ENCODE measurements at places on chromosomes 1 and 21.

DNA sequence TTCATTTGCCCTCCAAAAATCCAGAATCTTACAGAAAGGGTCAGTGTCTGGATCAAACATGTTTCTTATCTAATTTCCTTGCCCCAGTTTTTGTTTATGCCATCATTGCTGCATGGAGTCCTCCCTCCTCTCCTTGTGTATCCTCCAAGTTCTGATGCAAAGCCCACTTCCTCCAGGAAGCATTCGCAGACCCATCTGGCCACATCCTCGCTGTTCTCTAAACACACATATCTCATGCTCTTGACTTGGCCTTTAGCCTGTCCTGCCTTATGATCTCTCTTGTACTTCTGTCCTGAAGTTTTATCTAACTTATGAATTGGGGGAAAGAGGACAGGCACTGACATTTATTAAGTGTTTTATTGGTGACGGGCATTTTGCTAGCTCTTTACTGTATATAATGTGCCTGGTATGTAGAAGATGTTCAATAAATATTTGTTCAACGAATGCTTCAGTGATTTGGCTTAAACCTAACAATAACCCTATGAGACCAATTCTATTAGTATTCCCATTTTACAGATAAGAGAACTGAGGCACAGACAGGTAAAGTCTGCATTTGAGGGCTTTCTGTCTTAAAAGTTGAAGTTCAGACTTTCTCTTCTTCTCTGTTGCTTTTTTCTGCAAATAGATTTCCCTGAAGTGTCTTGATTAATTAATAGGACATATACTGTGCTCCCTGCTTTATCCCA lies 19.2 kb upstream of the ID3 start:
- no peak for DNase-seq

GRCh38 chr1:160108888-160109662 lies 6.5 kb upstream of the ATP1A2 start:
- DNase-seq, result no peak

DNA sequence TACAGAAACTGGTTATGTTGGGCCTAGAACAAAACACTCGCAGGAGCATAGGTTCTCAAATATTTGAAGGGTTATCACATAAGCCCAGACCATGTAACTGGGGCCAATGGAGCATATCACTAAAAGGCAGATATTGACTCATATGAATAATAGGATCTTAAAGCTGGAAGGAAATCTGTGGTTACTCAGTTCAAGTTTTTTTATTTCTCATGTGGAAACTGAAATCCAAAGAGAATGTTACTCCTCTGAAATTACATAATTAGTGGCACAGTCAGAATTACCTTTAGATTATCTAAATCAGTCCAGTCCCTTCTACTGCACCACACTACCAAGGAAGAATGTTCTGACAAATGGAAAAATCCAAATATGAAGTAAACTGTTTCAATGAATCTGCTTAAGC lies 12.0 kb downstream of the SLAMF8 start:
- DNase-seq, result no peak

DNA sequence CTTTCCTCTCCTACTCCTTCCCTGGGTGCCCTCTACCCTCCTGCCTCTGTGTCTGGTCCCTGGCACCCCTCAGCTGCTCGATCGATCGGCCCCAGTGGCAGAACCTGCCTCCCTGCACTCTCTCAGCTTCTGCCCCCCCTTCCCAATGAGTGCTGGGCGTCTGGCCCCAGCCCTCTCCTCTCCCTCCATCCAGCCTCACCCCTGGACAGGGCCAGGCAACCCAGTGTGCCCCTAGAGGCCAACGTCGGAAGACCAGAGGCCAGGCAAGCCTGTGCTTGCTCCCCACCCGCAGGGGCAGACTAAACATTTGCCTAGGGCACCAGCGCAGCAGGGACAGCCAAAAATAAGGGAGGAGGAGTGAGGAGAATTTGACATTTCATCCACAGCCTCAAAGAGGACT lies 43.5 kb downstream of the LGR6 start:
- DNase-seq, result no peak

DNA sequence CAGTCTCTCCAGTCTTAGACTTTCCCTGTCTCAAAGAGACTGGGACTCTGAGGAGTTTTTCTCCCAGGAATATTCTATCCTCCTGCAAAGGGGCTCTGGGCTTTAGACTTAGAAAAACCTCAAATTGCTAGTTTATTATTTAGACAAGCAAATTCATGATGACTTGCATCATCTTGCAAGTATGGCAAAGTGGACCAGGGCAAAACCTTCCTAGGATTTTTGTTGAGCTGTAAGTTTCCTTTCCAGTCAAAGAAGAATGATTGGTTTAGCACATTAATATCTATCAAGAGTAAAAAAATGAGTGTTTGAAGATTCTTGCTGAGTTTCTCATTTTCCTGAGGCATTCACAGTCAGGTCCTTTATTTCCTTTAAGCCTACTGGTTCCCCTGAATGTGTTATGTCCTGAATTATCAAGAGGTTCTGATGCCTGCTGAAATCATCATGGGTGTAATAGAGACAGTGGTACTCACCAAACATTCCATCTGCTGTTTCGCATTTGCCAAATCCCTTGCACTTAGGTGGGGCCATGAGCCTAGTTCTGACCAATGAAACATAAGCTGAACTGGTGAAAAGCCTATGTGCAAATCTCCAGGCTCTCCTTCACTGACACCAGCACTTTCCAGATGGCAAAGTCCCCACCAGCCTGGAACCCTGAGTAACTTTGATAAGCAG lies 25.2 kb upstream of the SPAG17 start:
- no peak for DNase-seq

DNA sequence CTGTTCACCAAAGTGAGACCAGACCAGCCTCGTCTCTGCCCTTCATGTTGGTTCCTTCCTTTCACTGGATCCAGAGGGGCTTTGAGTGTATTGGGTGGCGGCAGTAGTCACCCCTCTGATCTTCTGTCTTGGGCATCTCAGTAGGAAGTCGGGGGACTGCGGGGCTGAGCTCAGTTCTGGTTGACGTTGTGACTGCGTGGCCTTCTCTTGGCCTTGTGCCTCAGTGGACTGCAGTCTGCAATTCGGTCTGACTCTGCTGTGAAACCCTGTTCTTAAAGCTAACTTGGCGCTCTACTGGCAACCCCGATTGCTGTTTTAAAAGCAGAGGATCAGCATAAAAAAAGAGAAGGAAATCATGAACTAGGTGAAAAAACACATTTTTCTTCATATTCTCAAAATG lies 56.7 kb downstream of the SLC37A1 start:
- DNase-seq, result no peak

DNA sequence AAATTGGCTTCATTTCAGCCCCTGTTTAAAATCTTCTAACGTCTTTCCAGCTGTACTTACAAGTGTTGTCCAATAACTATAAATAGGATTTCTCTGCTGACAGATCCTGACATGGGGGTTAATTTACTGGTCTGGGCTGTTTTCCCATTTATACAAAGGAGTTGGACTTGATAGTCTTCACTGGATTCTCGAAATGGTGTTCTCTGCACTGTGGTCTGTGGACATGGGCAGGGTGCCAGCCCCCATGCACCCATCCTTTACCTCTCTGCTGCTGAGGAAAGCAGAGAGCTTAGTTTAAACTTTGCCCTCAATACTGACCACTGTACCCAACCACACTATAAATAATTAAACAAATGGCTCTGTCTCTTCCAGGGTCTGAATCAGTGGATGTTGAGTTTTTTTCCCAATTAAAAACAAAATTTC lies 5.2 kb downstream of the DIO1 start:
- DNase-seq, result peak; percentile 62

DNA sequence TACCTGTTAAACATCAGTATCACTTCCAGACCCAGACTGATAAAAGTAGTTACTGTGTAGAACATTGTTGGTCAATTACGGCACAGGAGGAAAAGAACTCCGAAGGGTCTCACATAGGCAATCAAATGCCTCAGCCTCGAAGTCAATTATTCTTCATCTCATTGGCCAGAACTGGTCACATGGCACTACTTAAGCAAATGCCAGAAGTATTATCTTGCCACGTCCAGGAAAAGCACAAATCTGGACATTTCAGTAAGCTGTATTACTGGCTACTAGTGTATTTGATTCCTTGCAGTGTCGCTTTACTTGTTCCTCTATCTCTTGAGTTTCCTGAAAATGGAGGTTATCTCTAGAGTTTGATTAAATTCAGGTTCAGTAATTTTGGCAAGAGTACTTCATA lies 24.4 kb downstream of the DIO1 start:
- no peak for DNase-seq

DNA sequence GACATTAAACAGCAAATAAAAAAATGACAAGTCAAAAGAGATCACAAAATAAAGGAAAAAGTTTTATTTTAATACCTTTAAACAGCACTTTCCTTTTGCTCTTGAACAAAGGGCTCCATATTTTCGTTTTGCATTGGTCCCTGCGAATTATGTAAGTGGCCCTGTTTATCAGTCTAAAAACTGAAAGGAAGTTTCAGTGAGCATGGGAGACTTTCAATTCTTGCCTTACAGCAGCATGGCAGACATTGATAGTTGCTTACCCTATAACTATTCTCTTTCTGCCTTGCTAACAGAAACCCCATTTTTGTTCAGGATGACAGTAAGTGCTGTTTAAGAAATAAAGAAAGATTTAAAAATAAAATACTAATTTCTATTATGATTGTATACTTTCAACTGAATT lies 5.2 kb upstream of the SH3GLB1 start:
- DNase-seq, result no peak

- DNase-seq, result no peak
Measured at GRCh38 chr1:55382806-55383305, 167.7 kb upstream of the USP24 start.

DNA sequence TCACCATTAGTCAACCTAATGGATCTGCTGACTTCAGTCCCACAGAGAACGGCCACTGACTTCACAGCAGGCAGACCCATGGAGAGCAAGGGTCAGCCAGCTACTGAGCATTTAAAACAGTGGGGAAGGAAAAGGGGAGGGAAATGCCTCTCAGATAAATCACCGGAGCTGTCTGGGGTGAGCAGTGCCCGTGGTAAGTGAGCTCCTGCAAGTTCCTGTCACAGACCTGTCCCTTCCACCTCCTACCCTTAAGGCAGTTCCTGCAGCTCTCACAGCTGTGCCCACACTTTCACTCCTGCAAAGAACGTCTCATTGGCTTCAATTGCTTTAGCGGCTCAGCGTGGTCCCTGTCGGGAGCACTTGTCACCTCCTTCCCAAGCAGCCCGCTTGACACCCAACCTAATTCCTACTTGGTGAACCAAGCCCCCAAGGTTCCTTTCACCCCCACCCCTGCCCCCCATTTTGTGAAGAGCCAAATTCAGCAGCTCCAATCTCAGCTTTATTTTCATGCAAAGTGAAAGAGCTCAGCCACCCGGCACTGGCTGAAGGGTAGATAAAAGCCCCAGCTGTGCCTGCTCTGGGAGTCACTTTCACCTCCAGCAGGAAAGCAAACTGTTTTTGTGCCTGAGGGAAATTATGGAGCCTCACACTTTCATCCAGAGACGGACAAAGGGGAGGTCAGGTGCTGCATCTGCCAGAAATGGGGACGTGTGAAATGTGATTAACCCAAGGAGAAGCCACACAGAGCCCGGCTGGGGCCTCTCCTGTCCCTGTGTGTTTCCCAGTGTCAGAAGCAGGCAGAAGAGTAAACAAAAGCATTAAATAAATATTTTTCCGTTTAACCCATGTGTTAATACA lies 306.2 kb downstream of the TTLL7 start:
- peak; percentile 8 for DNase-seq

DNA sequence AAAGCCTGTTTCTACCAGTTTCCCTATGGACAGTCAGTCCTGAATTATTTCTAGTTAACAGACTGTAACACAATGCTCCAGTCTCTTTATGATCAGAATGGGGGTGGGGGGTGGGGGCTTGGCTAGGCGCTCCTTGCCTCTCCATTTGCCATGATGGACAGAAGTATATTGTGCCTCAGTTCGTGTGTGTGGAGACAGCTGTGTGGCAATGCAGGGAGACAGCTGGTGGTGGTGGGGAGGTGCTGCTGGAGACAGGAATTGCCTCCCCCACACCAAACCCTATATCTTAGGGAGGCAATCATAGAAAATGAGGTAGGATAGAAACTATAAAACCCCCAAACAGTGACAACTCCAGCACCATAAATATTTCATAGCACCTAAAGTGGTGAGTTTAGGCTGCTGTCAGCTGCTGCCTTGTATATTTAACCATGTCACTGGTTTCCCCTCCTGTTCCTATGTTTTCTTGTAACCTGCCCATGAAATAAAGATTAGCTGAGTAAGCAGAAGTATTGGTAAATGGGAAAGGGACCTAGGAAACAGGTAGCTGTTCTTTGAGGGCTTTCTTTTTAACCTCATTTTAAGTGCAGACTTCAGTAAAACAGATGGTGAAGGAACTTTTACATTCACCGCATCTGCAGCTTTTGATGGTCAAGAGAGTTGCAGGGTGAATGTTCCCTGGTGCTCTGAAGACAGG lies 3.4 kb downstream of the PLXNA2 start:
- no peak for DNase-seq

GRCh38 chr1:116493036-116493435 lies 77.8 kb downstream of the CD58 start:
- DNase-seq, result no peak

DNA sequence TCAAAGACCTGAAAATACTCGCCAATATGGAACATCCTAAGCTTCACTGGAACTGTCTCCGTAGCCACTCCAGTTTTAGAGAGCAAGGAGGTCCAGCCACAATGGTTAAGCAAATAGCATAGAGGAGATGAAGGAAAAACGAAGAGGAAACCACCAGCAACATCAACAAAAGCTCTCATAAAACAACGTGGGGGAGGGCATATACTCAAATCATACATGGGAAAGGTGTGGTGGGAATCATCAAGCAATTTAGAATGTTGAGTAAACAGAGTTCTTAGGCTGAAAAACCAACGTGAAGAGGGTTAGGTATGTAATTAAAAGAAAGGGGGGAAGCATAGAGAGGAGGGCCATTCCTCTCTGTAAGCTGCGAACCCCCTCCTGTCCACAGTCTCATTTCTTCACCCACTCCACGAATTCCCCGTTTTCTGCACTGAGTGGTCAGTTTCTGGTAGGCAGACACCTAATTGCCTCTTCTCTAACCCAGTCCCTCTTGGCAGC lies 1.0 kb downstream of the TMEM59 start:
- peak; percentile 73 for DNase-seq

DNA sequence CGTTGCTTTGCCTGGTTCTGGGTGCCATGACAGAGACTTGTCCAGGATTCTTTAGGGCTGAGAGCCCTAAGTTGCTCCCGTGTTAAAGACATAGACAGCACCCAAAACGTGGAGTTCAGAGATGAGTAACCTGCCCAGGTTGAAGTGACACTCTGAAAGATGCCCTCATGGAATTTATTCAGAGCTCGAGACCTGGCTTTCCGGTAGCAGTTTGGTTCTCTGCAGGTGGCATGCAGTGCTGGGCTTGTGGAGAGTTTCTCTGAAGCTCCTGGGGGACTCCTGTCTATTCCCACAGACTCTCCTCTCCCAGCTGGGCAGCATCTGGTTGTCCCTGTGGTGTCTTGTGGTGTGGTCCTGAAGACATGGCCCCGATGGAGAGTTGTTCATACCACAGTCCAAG lies 241.0 kb downstream of the RHOU start:
- DNase-seq, result no peak

GRCh38 chr1:87137342-87137739 lies 191.3 kb upstream of the LMO4 start:
- DNase-seq, result no peak

GRCh38 chr1:15141935-15142539 lies 11.5 kb upstream of the TMEM51 start:
- DNase-seq, result no peak

- DNase-seq, result no peak
Measured at GRCh38 chr1:36389261-36389660, 3.5 kb upstream of the STK40 start.

GRCh38 chr1:245397771-245398170 lies 243.0 kb downstream of the KIF26B start:
- no peak for DNase-seq

- DNase-seq, result no peak
Measured at GRCh38 chr1:213686983-213687382, 300.8 kb upstream of the PROX1 start.

All from NCI-H2029 (cell line).